ENCODE measurements at places on chromosomes 3 and 15.

DNA sequence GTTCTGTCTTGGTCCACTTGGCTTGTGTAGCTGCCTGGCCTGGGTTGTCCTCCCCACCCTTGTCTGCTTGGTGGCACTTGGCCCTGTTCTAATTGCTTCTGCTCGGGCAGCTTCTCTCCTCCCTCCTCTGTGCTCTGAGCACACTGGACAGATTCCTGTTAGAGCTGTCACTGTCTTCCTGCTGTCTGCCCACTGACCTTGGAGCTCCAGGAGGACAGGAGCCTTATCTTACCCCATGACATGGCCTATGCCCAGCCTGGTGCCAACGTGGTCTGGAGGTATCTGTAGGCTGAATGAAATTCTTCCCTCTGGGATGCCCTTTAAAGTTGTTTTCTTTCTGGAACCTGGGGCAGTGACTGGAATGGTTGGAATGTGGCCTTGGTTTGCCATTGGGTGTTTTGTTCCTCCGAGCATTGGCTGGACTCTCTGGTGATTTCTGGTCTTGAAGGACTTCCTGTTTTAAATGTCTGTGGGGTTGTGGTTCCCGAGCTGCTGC lies 94.1 kb downstream of the FAM43A start:
- no peak for DNase-seq

- no peak for DNase-seq
Measured at GRCh38 chr3:14827776-14828175, 9.0 kb downstream of the FGD5 start.

- DNase-seq: peak; percentile 50
Measured at GRCh38 chr3:132378048-132378762, 39.1 kb upstream of the DNAJC13 start.

DNA sequence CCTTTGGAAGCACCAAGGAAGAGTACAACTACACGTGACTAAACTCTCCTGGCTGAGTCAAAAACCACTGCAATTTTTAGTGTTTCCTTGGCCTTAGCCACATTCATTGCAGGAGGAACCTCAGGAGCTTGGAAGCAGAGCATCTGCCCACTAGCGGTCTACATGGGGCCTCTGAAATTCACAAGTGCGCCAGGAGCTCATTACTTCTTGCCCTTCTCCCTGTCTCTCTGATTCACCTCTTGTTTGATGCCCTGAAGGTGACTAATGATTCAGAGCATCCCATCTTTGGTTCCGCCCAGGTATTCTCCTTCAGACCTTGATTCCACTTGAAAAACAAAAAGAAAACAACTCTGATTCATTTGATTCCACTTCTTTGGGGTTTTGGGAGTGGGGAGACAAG lies 201.1 kb upstream of the LPP start:
- no peak for DNase-seq

- no peak for DNase-seq
Measured at GRCh38 chr3:192482809-192483208, 244.5 kb downstream of the FGF12 start.

DNA sequence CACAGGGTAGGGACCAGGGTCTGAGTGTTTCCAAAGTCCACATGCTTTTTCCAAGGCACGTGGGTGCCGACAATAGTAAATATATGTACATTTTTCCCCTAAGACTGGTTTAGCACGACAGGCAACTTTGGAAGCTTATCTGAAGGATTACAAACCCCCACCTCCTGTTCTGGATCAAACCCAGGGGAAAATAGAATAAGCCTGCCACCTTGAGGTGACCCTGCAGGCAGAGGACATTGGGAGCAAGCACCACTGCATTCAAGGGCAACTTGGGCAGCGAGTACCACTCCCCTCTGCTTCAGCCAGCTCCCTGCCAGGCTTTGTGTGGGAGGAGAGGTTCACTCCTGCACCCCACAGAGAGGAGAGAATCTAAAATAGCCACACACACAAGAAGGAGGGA lies 44.8 kb downstream of the KBTBD12 start:
- DNase-seq: peak; percentile 36

GRCh38 chr3:153137626-153138025 lies 24.4 kb upstream of the RAP2B start:
- no peak for DNase-seq

- no peak for DNase-seq
Measured at GRCh38 chr3:132679911-132680310, 19.8 kb downstream of the UBA5 start.

- DNase-seq: no peak
Measured at GRCh38 chr3:104392327-104392726, 974.4 kb upstream of the ALCAM start.

- no peak for DNase-seq
Measured at GRCh38 chr15:33608714-33609113, 297.9 kb downstream of the RYR3 start.

DNA sequence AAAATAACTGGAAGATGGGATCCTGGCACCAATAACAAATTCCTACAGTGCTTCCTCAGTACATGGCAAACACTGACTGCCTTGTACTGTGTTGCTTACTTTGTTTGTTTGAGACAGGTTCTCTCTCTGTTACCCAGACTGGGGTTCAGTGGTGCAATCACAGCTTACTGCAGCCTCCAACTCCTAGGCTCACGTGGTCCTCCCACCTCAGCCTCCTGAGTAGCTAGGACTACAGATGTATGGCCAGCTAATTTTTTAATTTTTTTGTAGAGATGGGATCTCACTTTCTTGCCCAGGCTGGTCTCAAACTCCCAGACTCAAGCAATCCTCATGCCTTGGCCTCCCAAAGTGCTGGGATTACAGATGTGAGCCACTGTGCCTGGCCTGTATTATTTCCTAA lies 3.7 kb upstream of the ALPK3 start:
- DNase-seq: no peak
